ENCODE measurements at places on chromosomes 2 and 18. TPM values are rescaled to one million over a fixed set of nuclear protein-coding genes. Genes with fewer than 3 reads are reported as not detected.

GRCh38 chr18:78977637-78978348 is 1.8 kb upstream of the SALL3 start:
- no peak for DNase-seq

DNA sequence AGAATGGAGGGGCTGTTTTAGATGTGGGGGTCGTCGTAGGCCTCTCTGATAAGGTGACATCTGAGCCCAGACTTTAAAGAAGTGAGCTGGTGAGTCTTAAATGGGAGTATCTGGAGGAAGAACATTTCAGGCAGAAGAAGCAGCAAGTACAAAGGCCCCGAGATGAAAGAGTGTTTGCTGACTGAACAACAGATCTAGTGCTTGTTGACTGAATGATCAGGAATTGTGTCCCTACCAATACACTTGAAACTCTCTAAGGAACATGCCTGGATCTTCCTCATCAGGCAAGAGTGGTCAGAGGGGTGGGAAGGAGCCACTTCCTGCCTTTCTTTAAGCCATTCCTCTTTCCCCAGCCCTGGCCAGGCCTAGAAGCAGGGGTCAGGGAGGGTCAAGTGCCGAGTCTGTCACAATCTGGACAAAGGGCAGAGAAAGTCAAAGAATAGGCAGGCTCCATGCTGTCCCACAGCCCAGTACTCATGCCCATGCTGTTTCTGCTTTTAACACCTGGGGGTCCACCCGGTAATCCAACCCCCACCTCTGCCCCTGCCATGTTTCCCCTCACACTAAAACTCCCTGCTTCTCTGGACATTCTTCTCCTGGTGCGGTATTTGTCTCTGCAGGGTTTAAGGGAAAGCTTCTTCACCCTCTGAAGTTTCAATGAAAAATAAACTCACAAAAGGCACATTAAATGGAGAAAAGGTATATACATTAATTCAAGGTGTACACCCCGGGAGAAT is 3.0 kb upstream of the TMEM37 start:
- DNase-seq: no peak

DNA sequence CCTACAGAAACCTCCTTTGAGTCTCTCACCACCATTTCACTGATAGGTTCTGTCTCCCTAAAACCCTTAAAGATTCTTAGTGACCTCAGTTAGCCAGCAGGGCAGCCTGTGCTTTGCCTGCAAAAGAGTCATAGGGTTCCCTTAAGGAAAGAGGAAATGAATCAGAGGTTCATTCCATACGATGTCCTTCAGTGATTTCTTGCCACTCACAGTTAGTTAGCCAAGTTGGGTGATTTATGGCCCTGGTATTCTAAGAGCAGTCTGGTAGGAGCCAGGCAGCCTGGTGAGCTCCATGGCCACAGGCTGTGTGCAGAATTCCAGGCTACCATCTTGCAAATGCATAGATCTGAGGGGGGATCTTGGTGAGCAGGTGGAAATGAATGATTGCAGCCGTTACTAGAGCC is 18.7 kb upstream of the CCBE1 start:
- peak; percentile 45 for DNase-seq

SCYGR4 gene
- not detected for total RNA-seq

- no peak for DNase-seq
Measured at GRCh38 chr2:40370007-40370395, 81.9 kb downstream of the SLC8A1 start.

DNA sequence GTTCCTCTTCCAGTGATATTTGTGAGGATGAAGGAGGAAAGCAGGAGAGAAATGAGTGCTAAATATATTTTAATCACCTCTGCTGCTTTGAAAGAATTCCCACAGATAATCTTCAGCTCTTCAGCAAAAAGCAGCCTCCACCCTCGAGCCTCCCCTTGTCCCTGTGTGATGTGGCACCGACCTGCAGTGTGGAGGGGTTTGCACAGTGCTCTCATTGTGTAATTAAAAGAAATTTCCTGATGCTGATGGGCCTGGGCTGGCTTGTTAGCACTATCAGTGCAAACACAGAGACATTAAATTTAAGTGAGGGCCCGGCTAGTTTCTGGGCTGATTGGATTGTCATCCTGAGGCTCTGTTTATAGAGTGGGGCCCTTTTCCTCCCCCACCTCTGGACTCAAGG is 53.4 kb downstream of the KIF5C start:
- DNase-seq: no peak

EPB41L3 gene
- total RNA-seq: 0.20 TPM

- no peak for DNase-seq
Measured at GRCh38 chr2:206530727-206531126, 87.4 kb downstream of the ADAM23 start.

DNA sequence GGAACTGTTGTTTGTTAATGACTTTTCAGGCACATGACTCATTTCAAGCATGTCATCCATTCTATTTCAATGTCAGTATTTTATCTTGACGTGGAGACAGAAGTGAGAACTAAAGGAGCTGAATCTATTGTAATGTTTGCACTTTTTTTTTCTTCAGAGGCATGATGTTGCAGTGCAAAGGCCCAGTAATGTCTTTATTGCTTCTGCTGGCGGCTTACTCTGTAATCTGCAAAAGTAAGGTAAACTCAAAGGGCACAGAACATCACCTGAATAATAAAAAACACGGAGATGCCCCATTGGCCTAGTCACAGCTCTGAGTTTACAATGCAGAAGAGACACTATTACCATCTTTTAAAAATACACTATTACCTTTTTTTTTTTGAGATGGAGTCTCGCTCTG is 2.4 kb upstream of the CNNM3 start:
- no peak for DNase-seq

DNA sequence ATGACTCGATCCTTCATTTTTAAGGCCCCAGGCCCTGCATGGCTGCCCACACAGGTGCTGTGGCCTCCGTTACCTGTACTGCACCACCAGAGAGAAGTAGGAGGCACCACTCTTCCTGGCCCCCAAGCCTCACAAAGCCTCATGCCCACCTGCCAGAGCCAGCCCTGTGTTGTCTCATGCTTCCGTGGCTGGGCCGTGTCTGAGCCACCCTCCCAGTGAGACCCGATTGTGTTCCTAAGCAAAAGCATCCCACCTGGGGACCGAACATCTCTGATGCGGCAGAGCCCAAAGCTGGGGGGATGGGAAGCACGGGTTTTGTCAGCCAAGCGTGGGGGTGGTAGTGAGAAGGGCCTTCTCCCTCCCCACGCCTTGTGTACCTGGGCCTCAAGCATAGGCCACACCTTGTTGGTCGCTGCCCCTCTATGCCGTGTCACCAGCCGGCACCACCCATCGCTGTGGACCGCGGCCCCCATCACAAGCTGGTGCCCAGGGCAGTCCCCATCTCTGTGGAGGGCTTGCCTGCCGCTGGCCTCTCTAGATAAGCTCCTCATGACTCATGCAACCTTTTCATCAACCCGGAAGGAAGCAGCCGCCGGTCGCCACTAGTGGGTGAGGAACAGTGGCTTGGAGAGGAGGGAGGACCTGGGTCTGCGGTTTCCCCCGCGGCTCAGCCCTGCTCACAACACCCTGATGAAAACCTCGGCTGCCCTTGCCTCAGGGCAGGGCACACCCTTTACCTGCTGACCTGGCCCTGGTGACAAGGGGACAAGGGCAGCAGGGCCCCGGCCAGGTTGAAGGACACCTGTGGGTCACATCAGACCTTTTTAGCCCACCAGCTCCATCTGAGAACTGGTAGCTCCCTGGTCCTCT is 2.7 kb upstream of the RNPEPL1 start:
- DNase-seq: peak; percentile 58

ASIC4 gene
- total RNA-seq: 0.45 TPM

ATP6V1B1 gene
- 6.5 TPM for total RNA-seq

- DNase-seq: no peak
Measured at GRCh38 chr2:23651187-23652080, 266.5 kb downstream of the KLHL29 start.

- DNase-seq: no peak
Measured at GRCh38 chr18:997499-997898, 92.8 kb downstream of the ADCYAP1 start.

ARHGAP15 gene
- not detected for total RNA-seq

DNA sequence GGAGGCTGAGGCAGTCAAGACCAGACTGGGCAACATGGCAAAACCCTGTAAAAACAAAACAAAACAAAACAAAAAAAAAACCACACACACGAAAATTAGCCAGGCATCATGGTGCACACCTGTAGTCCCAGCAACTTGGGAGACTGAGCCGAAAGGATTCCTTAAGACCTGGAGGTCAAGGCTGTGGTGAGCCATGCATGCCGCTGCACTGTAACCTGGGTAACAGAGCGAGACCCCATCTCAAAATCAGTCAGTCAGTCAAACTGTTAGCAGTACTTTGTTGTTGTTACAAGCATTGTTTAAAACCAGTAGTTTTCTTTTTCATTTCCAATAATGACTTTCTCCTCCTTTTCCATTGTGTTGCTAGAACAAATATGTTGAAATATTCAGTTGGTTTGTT is 21.7 kb downstream of the EPB41L5 start:
- DNase-seq: no peak

ANO7 gene
- 0.45 TPM for total RNA-seq

MAP3K2 gene
- total RNA-seq: 54.8 TPM

Data from A673 (cell line).